ENCODE measurements at places on chromosomes 11 and 22.

DNA sequence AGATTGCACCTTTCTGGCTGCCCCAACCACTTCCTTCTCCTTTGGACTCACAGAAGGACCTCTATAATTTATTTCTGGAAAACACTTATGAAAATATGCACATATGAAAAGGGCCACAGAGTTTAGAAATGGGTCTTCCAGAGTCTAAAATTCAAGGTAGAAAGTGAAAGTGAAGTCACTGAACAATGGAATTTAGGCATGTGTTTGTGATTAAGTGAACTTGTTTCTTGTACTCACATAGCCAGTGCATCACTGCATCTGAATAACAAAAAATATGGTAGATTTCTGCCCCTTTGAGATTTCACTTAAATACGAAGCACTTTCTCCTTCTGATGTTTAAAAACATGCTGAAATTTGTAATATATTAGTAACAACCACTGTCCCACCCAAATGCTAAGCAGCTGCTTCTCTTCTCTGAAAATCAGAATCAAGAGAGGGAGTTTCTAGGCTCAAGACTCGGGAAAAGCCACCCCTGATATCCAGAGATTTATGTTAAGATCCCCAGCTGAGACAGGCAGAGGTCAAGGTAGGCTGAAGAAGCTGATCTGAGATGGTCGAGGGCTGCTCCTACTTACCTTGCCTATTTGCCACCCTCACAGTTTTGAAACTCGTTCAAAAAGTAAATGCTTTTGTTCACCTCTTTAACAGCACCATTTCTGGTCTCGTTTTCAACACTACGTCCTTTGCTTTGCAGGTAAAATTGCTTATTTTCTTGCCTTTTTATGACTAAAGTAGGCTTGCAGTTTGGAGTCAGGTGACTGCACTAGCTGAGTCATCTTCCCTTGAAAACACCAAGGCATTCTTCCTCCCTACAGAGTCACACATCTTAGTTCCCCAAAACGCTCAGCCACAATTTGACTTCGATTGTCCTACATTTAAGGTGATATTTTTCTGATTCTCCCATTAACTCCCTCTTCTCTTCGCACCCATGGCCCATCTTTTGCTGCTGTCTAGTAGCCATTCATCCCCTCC is at the start of gene XKR3:
Gene XKR3 (minus strand): TSS at position 696 of the 972 bp plus-strand sequence. CDS start 17,338 bp downstream, outside the sequence.
- no peak for DNase-seq

DNA sequence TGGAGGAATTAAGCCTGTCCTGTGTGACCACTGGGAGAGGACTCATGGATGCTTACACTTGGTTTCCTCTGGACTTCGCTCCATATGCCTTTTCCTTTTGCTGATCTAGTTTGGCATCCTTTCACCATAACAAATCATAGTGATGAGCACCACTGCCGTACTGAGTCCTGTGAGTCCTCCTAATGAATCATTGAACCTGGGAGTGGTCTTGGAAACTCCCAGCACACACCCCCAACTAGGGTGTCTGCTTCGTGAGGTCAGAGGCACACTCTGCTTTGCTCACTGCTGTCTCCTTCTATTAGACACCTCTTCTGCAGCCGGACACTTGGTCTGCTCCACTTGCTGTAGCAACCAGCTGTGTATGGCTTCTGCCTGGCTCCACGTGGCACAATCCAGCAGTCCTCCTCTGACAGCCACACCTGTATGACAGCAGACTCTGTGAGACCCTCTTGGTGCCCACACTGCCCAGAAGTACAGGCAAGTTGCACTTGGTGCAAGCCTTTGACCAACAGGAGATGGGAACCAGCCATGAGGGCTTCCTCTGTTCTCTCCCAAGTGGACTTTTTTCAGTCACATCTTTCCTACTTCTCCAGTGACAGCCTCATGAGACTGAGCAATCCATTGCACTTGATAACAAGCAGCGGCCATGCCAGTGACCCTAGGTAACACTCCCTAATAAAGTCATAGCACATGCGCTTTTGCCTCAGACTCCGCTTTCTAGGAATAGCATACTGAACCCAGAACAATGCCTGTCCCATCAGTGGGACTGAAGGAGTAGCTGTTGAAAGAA is 65.0 kb upstream of the HMGXB4 start:
- peak; percentile 49 for DNase-seq

- no peak for DNase-seq
Measured at GRCh38 chr11:66922551-66922950, 35.6 kb downstream of the PC start.

GRCh38 chr11:27651711-27652110 is 48.5 kb downstream of the BDNF start:
- DNase-seq = no peak

GRCh38 chr11:9459667-9460321 is 1.0 kb upstream of the ZNF143 start:
- DNase-seq = no peak

DNA sequence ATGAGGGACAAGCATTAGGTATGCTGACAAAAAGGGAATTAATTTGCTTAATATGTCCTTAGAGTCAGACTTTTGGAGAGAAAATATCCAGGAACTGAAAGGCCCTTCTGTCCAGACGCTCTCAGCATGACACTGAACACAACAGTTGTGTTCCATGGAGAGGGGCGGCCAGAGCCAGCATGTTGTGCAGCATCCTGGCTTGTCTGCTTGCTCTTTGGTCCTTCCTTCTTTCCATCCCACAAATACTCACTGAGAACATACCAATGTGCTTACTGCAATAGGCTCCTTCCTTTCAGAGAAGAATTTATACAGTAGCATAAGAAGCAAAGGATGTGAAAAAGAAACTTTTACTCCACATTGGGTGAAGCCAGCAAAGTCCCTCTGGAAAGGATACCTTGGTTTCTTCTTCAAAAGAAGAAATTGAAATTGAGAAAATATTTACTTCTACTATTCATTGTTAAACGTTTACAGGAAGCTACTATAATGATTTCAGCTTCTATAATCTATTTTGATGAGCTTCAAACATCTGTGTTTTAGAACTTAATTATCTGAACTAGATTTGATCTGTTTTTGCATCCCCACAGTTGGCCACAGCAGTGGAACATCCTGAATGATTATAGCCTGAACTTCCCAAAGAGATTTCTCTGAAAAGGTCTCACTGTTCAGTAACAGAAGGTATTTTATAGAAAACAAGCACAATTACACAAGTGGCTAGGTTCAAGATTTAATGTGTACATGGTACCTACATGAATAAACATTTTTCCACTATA is 304.1 kb upstream of the PITPNB start:
- no peak for DNase-seq

DNA sequence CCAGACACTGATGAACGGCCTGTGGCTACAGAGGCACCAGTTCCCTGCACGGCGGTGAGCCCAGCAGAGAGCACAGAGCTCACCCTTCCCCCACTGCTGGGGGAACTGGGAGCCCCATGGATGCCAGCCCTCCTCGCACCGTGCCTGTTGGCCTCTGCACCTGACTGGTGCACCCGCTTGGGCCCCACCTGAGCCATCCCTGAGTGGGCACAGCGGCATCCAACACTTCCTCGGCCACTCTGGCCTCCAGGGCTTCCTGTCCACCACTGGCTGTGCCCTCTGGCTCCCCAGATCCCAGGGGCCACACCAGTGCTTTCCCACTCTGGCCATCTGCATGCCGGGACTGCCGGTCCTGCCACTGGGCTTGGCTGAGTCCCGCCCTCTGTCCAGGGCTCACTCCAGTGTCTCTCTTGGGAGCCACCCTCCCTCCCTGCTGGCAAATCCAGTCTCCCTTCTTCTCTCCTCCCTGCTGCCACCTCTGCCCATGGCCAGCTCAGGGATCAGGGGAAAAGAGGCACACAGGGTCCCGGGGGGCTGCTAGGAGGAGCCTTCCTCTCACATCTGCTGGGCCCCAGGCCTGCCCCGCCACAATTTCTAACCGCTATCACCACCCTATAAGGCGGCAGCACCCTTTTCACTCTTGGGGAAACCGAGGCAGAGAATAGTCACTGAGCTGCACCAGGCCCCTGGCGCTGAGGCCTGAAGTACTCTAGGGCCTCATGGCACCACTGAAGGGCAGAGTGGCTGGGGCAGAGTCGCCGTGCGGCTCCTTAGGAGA is 33.0 kb downstream of the GNB1L start:
- peak; percentile 71 for DNase-seq

DNA sequence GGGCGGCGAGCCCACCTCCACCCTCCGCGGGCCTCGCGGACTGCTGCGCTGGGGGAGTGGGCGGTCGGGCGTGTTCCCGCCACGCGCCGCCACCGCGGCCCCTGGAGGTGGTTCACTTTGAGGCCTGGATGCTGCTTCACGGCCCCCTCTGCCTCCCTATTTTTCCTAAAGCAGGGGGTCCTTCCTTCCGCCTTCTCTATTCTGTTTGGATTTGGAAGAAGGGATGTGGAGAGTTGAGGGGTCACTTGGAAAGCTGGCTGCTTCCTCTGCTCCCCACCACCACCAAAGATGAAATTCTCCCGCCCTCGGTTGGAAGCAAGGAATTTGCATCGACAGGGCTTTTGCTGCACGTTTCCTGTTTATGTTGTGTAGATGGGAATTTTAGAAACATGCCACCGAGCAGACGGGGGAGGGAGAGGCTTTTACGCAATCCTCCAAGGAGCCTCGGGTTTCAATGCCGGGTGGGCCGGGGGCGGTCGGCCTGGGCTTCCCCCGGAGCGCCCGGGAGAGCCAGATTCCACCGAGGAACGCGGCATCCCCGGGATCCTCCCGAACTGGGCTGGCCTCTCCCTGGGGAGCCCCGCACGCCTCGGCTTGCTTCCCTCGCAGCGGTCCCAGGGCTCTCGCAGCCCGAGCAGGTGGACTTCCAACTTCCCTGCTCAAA is 403 bp upstream of the SBF2 start:
- DNase-seq = no peak

DNA sequence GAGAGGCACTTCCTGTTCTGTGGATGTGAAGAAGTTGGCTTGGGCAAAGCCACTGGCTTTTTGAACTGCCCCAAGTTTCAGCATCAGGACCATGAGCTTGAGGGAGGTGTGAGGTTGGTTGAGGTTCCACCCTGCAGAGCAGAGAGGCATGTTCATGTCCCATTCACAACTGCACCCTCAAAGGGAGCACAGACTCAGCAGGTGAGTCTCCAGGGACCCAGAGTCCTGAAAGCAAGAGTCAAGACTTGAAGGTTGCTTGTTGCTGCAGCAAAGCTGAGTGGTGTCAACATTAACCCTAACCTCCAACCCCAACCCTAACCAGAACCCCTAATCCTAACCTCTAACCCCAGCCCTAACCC is 556.3 kb downstream of the BRD1 start:
- DNase-seq = no peak

All from mesenteric fat pad (tissue), 1 donor.